ENCODE measurements at places on chromosomes 13 and 19.

DNA sequence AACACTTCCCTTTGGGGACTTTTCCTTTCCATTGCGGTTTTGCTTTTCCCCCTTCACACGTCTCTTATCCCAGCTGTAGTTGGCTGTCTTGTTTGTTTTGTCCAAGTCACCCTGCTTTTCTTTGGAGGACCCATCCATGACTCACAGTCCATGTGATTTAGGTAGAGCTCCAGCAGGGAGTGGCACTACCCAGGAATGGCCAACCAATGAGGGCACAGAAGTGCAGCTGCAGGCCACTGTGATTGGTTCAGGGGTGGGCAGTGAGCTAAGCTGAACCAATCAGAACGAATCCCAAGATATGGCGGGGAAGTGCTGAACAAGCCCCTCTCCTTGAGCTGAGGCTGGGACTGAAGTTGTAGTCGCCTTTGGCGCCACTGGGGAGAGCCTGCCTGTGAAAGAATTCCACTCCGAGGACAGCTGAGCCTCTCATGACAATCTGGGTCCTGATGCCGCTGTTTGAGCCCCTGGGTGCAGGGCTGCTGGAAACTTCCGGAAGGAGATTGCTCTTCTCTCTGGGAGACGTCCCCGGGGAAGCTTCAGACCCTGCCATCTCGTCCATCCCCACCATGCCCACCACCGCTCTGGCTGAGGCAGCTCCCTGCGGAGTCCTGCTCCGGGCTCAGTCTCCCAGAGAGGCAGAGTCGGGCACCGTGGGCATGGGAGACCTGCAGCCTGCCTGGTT is 62.9 kb upstream of the URI1 start:
- DNase-seq: no peak

DNA sequence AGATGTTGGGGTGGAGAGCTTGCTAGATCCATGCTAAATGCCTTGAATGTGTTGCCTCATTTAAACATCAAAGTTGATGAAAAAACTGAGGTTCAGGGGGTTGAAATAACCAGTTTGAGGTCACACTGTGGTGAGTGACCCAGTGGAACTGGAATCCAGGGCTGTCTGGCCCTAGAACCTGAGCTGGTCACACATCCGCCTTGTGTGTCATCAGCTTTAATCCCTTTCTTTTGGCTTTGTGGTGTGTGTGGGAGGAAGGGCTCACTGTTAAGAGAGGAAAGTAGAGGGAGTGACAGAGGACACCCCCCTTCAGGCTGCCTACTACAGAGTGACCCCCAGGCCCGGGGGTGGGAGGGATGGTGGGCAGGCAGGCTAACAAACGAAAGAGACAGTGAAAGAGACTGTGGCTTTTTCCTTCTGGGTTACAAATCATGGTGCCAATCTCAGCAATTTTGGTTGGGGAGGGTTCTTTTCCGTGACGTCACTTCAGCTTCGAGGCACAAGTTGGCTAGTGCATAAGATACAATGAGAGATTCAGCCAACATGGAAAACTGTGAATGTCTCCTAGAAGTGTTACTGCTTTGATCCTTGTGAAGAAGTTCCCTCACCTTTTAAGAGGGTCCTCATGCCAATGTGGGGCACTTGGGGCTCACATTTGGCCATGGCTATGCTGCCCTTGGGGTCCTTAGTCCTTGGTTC is 164.9 kb downstream of the DLEU7 start:
- DNase-seq: no peak

- no peak for DNase-seq
Observed at GRCh38 chr19:1262623-1263123, 6.5 kb upstream of the CIRBP start.

DNA sequence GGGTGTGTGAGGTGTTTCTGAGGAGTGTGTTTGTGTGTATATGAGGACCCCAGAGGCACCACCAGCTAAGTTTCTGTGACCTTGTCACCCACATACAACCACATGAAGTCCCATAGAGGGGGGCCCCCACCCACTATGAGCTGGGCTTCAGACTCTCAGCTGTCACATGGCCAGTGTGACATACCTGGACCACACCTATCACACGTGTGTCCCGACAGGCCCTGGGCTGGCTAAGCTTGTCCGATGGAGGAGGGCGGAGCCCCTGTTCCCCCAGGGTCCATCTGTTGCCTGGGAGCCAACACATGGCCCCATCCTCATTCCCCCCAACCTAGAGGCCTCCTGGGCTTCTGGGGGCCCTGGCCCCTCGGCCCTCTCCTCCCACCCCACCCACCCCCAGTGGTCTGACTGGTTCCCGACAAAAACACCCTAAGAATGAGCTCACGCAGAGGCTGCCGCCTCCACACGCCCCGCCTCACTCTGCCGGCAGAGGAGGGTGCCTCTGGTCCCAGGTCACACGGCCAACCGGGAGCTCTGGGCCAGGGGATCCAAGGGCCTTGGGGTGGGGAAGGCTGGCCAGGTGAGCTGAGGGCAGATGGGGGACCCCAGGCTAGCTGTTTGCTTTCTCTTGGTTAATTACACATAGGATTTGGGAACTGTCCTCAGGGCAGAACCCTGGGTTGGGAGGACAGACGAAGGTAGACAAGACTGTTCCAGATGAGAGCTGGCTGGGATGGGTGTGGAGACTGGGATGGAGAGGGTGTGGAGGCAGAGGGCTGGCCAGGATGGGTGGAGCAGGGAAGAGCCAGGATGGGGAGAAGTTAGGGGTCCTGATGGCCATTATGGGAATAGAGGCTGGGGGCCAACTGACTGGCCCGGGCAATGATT is 4.3 kb downstream of the KLC3 start:
- DNase-seq: no peak

DNA sequence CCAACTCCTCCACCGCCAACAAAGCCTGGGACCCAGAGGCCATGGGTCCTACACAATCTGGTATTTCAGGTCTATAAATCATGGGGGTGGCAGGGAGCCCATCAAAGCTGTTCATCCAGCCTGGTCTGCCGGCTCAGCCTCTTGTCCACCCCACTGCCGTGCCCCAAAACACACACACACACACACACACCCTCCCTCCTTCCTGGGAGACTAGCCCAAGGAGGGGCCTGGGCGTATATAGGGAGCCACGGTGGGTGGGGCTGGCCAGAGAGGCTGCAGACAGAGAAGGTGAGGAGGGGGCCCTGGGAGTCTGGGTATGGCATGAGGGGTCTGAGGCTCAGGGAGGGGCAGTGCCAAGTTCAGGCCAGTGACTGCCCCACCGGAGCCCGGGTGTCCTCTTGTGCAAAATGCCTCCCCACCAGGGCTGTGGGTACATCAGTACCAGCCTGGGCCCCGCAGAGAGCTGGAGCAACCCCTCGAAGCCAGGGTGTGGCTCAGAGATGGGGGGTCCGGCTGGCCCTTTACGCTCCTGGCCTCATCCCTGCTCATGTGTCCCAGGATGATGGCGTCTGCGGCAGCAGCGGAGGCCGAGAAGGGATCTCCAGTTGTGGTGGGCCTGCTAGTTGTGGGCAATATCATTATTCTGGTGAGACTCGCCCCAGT is at the start of gene UPK1A:
UPK1A (plus strand) TSS at position 267 of the 663 bp plus-strand sequence; CDS start at position 563, 296 bp downstream.
- no peak for DNase-seq

DNA sequence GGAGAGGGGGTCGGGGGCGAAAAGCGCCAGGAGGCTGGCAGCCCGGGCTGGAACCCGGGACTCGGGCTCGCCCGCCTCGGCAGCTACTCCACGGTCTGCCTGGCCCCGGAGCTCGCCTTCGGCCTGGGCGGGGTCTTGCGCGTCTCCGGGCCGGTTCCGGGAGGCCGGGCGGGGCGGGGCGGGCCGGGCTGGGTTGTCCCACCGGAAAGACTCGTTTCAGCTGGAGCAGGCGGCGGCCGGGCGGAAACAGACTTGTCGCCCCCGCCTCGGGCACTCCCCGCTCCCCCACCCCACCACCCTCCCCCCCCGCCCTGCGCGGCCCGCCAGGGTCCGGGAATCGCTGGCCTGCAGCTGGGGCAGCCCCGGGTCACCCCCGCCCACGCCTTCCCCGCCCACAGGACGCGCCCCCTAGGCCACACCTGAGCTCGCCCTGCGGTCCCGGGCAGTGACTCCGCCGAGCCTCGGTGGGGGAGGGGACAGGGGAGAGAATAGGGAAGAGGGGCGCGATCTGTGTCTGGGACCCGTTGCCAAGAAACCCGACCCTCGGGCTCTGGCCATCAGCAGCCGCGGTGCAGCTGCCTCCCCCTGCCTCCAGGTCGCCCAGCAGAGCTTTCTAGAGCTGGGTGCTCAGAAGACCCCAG is 109.4 kb downstream of the KCTD15 start:
- no peak for DNase-seq

GRCh38 chr19:4969772-4970531 is 1.0 kb downstream of the KDM4B start:
- no peak for DNase-seq

GRCh38 chr19:48544856-48545750 is 6.9 kb upstream of the SULT2B1 start:
- DNase-seq: no peak

GRCh38 chr19:28044477-28044876 is 1168.5 kb downstream of the UQCRFS1 start:
- DNase-seq: no peak

- no peak for DNase-seq
Observed at GRCh38 chr19:3062165-3063105, at the start of gene TLE5. TSS of gene TLE5 (minus strand) at chr19:3062495. CDS start at chr19:3062200, 295 bp downstream.

- DNase-seq: no peak
Observed at GRCh38 chr13:42106998-42107397, 58.5 kb downstream of the DGKH start.

DNA sequence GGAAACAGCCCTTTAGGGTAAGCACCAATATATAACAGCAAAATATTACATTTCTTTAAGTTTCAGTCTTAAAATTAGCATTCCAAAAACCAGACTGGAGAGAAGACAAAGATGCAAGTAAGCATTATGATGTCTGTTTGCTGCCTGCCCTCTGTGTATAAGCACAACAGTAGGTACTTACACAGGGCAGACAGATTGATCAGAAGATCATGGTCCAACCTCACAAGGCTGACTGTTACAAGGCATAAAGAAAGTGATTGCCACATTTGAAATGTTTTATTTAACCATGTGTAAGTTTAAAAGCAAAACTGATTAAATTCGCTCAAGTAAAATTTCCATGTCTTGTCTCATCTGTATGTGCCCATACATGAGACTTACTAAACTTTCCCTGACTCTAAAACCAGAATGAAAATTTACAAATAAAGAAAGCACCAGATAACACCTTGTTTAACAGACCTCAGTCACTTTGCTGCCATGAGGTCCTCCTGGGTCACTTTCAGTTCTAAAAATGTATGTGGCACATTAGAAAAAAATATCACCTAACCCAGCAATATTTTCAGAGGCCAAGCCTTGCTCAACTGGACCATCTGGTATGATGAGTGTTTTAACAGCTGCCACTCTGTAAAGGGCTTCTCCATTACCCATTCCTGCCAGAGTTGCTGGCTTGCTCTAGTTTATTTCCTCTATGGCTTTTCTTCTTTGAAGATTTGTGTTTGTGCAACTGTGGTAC is 297.0 kb downstream of the RBM26 start:
- DNase-seq: peak; percentile 85

DNA sequence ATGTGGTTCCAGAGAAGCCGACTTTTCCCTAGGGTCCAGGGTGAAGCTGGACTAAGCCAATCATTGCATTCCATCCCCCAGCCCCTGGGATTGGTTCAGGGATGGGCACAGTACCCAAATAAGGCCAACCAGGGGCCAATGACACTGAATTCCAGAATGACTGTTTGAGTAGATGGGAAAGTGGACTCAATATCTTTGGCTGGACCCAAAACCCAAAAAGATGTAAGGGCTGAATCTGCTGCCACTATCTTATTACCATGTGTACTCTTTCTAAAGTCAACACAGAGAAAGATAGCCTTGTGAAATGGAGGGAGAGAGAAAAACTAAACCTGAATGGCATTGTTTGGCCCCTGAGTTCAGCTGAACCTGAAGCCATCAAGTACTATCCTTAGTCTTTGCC is 39.2 kb upstream of the TNFSF11 start:
- DNase-seq: no peak

- no peak for DNase-seq
Observed at GRCh38 chr19:34649886-34650543, 26.9 kb downstream of the SCGB2B2 start.

- no peak for DNase-seq
Observed at GRCh38 chr13:29722415-29722814, 126.9 kb upstream of the SLC7A1 start.

GRCh38 chr19:35931874-35932202 is 4.3 kb upstream of the LRFN3 start:
- DNase-seq: peak; percentile 32

DNA sequence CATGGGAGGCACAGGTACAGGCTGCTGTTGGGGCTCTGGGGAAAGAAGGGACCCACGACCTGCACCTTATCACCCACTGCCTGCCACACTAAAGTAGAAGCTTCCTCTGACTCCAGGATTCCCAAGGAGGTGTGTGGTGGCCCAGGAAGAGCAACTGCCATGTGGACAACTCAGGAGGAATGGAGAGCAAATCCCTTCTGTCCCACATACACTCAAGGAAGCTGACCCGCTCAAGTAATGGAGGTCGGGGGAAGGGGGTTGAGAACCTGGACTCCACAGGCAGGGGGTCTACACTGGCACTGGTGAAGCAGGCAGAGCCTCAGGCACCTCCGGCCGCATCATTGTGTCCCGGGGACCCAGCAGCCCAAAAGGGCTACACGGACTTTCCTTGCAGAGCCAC is 29.4 kb upstream of the SLC15A1 start:
- no peak for DNase-seq

GRCh38 chr13:26400545-26400944 is 146.6 kb downstream of the CDK8 start:
- no peak for DNase-seq

DNA sequence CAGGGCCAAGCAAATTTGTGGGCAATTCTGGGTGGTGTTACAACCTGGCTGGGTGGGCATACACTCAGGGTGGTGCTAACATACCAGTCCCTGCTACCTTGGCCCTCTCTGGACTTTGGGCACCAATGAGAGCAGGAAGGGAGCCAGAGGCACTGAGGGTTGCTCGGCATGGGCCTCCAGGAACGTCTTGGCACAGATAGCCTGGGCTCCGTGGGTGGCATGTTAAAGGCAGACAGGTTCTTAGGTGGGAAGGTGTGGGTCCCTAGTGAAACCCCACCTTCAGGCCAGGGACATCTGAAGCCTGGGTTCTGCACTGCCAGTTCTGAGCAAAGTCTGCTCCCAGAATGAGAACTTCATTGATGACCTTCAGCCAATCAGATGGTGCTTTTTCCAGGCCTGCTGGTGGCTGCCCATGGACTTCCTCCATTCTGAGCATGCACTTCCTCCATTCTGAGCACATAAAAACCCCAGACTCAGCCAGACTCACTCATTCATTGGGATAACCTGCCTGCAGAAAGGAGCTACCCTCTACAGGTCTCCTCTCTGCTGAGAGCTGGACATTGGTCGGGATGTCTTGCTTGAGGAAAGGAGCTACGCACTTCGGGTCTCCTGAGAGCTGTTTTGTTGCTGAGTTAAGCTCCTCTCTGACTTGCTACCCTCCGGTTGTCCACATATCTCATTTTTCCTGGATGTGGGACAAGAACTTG is 2567.1 kb downstream of the PCDH9 start:
- DNase-seq: no peak

- no peak for DNase-seq
Observed at GRCh38 chr19:13882419-13882795, 5.5 kb downstream of the NANOS3 start.

DNA sequence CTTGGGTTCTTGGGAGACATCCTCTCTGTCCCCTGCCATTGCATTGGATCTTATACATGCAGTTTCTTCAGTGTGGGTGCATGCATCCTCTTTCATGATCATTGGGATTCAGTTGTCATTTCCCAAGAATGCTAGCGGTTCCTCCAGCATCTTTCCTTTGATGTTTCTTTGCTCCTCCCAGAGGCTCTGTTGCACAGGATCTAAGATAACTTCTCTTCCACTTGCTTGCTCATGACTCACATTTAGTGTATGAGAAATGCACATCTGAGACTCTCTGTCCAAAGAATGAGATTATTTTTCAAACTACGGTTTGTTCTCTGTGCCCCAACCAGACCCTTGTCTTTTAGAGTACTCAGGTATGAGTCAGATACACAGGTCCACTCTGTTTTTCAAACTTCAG is 197.1 kb downstream of the NDFIP2 start:
- no peak for DNase-seq
